ENCODE measurements at places on chromosomes 3 and 15.

DNA sequence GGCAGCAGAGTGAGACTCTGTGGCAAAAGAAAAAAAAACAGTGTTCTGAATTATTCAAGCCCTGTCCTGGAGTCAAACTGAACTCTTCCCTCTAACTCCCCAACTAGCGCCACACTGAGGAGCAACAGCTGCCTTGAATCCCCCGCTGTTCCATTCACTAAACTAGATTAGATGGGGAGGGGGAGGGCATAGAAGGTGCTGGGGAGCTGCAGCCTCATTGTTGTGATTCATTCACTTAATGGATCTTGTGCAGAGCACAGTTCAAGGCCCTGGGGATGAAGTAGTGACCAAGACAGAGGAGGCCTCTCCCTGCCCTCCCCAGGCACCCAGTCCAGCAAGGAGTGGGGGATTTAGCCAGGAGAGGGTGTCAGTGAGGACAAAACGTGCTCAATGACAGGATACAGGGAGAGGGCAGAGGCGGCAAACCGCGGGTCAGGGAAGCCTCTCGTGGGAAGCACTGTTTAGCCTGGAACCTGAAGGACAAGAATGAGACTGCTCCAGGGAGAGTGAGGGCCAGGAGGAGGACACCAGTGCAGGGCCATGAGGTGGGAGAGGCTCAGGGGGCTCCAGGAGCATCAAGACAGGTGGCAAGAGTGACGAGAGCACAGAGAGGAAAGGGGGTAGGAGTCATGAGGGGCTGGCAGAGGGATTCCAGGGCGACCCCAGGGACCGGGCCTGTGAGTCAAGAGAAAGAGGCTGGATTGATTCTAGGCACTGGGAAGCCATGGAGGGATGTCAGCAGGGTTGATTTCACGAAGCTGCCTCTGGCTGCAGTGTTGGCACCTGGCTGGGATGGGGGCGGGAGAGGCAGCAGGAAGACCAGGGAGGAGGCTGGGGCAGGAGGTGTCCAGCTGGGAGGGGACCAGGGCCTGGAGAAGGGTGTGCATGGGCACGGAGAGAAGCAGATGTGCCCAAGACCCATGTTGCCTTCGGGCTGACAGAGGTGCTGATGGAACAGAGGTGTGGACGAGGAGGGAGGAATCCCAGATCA lies 31.4 kb downstream of the ALS2CL start:
- no peak for DNase-seq

DNA sequence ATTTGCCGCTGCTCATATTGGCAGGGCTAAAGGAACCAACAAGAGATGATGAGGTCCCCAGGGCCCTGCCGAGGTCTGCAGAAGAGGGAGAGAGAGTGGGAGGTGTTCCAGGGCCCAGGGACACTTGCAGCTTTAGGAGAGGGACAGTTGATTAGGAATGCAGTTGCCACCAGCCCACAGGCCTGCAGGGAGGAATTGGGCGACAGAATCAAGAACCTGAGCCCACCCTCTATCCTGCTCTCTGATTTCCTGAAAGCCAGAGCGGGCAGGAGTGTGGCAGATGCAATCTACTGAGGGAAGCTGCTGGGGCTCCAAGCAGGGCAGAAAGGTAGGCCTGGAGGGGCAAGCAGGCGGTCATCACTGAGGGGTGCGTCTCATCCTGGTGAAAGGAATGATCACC lies 12.1 kb upstream of the PRR23E start:
- no peak for DNase-seq

DNA sequence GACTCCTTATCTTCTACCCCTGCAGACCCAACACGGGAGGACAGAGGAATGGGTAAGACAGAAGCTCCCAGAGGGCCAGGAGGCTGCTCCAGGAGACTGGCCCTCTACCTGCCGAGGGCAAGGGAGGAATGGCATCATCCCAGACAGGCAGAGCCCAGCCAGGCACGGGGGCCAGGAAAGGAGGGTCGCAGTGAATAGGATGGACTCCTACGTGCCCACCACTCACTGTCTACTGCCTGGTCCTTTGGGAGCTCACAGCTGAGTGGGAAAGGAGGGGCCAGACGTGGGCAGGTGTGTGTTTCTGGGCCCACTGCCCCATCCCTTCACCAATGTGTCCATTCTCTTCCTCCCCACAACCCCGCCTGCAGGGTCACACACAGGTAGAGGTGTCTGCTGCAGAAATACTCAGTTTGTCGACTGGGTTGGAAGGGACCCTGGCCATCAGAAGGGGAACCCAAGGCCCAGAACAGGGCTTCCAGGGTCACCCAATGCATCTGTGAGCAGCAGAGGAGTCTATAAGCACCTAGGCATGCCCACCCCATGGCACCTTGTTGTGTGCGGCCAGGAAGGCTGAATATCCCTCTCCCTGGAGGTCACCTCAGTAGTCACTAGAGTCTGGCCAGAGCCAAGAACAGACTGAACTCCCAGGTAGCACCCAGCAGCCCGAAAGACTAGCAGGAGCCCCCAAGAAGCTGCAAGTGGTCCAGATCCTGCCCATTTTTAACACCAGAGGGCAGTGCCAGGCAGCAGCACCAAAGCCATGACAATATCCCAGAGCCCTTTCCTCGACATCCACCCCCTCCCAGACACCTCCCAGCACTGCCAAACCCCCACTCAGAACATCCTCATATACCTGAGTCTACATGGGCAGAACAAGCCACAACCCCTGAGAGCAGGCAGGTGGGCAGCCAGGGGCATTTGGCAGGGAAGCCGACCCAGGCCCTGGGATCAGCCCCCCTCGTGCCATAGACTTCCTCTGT lies 24.0 kb downstream of the TKT start:
- no peak for DNase-seq

GRCh38 chr3:136630915-136631314 lies 121.3 kb downstream of the STAG1 start:
- no peak for DNase-seq

- no peak for DNase-seq
Observed at GRCh38 chr3:176663837-176664831, 533.1 kb downstream of the TBL1XR1 start.

- DNase-seq, result no peak
Observed at GRCh38 chr3:37052860-37053259, 59.5 kb downstream of the MLH1 start.

- no peak for DNase-seq
Observed at GRCh38 chr15:91886878-91887277, 33.4 kb downstream of the SLCO3A1 start.

- peak; percentile 58 for DNase-seq
Observed at GRCh38 chr3:44913868-44914468, 39.6 kb downstream of the TGM4 start.

GRCh38 chr3:4726549-4726948 lies 233.4 kb downstream of the ITPR1 start:
- no peak for DNase-seq
